Dermis blood vessel endothelial cell (primary cell): ENCODE measurements at places on chromosomes 4 and X.
A peak's percentile ranks its signal among the peaks of the same experiment; 100 is the strongest.

GRCh38 chr4:169164669-169165415 is 105.9 kb downstream of the SH3RF1 start:
- no peak for DNase-seq

GRCh38 chr4:17877661-17878060 is 66.9 kb downstream of the NCAPG start:
- DNase-seq, result no peak

GRCh38 chr4:148196164-148196563 is 246.1 kb downstream of the NR3C2 start:
- DNase-seq, result no peak

- DNase-seq, result peak; percentile 99
Measured at GRCh38 chr4:124631760-124632159, 80.8 kb downstream of the ANKRD50 start.

DNA sequence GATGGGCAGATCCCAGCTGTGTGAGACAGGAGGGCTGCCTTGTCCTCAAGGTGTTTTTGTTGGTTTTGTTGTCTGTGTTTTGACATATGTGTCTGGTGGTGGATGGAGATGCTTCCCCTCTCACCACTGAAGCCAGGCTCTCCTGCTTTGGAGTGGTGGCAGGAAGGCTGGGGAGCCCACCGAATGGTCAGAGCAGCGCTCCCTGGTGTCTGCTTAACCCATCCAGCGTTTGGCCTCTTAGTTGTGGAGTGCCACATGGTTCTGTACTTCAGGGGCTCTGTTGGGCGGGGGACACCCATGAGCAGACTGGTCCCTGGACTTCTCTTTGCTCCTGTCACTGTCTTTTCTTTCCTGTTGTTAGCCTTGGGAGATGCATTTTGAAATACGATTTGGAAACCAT is 51.9 kb downstream of the DLG3 start:
- DNase-seq, result no peak

GRCh38 chr4:138310991-138311390 is 68.8 kb upstream of the SLC7A11 start:
- DNase-seq, result no peak

GRCh38 chr4:38663801-38664705 is at the start of gene KLF3:
Gene KLF3 (plus strand): TSS chr4:38664199. CDS start chr4:38680626, 16,427 bp downstream.
- peak; percentile 90 for DNase-seq

DNA sequence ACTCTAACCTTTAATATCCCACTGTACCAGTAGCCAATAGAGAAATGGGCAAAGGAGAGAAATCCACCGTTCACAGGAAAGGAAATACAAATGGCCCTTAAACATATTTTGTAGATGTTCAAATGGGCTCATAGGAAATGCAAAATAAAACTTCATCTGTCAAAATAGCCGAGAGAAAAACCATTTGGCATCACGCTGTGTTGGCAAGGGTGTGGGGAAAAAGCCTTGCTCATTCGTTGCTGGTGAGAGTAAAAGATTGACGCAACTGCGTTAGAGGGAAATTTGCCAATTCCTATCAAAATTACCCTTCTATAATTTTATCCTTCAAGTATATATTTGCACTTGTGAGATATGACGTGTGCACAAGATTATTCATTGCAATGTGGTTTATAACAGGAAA is 131.9 kb downstream of the EIF4E start:
- no peak for DNase-seq

GRCh38 chr4:105966051-105966450 is 70.8 kb downstream of the NPNT start:
- peak; percentile 27 for DNase-seq

GRCh38 chr4:112055100-112055499 is 90.2 kb upstream of the FAM241A start:
- DNase-seq, result no peak

DNA sequence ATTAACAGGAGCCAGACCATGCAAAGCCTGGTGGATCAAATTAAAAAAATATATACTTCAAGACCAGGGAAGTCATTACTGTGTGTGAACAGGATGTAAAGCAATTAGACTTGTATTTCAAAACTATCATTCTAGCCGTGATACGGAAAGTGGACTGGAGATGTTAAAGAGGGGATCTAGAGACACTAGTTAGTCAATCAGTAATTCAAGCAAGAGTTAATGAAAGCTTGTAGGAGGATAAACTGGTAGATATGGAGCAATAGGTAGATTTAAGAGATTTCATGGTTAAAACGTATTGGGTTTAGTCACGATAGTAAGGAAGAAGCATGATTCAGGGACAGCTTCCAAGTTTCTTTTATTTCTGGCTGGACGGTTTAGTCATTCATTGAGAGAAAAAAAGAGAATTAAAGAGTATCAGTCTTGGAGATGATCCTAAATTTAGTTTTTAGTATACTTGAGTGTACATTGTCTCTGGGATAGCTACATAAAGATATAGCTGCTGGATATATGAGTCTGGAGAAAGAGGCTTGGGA is 3.9 kb downstream of the MAD2L1 start:
- DNase-seq, result no peak

GRCh38 chr4:152824561-152824960 is 44.8 kb downstream of the ARFIP1 start:
- no peak for DNase-seq

- DNase-seq, result peak; percentile 11
Measured at GRCh38 chr4:73917081-73917501, 47.9 kb downstream of the CXCL1 start.

- no peak for DNase-seq
Measured at GRCh38 chrX:101460669-101461068, 24.6 kb upstream of the ARMCX4 start.
